ENCODE measurements at places on chromosomes 13 and 19. TPM values are rescaled to one million over a fixed set of nuclear protein-coding genes. Genes with fewer than 3 reads are reported as not detected.

Gene SIGLEC5
- not detected for total RNA-seq

Gene CDC42EP5
- total RNA-seq = 0.35 TPM

Gene ZSCAN4
- not detected for total RNA-seq

Gene IFNL1
- not detected for total RNA-seq

Gene KLK12
- not detected for total RNA-seq

Gene KLK5
- total RNA-seq = 0.66 TPM

Gene RDH8
- not detected for total RNA-seq

Gene GFY
- total RNA-seq = not detected

Gene SMG9
- total RNA-seq = 6.3 TPM

Gene TMC4
- 0.58 TPM for total RNA-seq

Gene APLP1
- total RNA-seq = 28.2 TPM

Gene SELENOV
- 8.7 TPM for total RNA-seq

Gene NRTN
- 4.0 TPM for total RNA-seq

Gene COX6B2
- 2.9 TPM for total RNA-seq

Gene IZUMO2
- total RNA-seq = not detected

Gene FGF22
- 2.8 TPM for total RNA-seq

Gene PTPRS
- 225 TPM for total RNA-seq

Gene FCER2
- not detected for total RNA-seq

Gene SIGLEC12
- not detected for total RNA-seq

Gene CD177
- 2.9 TPM for total RNA-seq

Gene WIZ
- 29.0 TPM for total RNA-seq

Gene ARID3A
- 48.8 TPM for total RNA-seq

Gene PRTN3
- total RNA-seq = 2.4 TPM

Gene ZNF493
- total RNA-seq = 60.7 TPM

Gene NFKBIB
- total RNA-seq = 39.6 TPM

Gene STRN4
- 140 TPM for total RNA-seq

Gene KLC3
- 6.4 TPM for total RNA-seq

Gene CNMD
- total RNA-seq = 137 TPM

Gene ACP5
- 12.4 TPM for total RNA-seq

Gene ONECUT3
- not detected for total RNA-seq

Gene GJA3
- total RNA-seq = 0.17 TPM

Gene ZNF333
- 21.6 TPM for total RNA-seq

Gene SLC25A41
- not detected for total RNA-seq

Gene SPC24
- 38.7 TPM for total RNA-seq

Gene TNFRSF19
- total RNA-seq = 0.93 TPM

Gene PRR19
- total RNA-seq = 3.6 TPM

Gene C2CD4C
- 12.5 TPM for total RNA-seq

Gene GZMM
- total RNA-seq = not detected

Gene CCL25
- not detected for total RNA-seq

Gene LILRA1
- total RNA-seq = not detected

Gene ANGPTL4
- 1.4 TPM for total RNA-seq

Gene ZNF541
- total RNA-seq = 0.42 TPM

Gene FXYD1
- total RNA-seq = 1.7 TPM

Gene TJP3
- 23.9 TPM for total RNA-seq

Gene KLHL1
- total RNA-seq = not detected

Gene DAPK3
- total RNA-seq = 95.6 TPM
